Activated CD4-positive, alpha-beta T cell treated with anti-CD3 and anti-CD28 coated beads for 1 hour (primary cell): ENCODE measurements at places on chromosomes 3 and 15.

- no peak for DNase-seq
These were observed 170.2 kb upstream of the NR2F2 start for GRCh38 chr15:96160269-96160668.

DNA sequence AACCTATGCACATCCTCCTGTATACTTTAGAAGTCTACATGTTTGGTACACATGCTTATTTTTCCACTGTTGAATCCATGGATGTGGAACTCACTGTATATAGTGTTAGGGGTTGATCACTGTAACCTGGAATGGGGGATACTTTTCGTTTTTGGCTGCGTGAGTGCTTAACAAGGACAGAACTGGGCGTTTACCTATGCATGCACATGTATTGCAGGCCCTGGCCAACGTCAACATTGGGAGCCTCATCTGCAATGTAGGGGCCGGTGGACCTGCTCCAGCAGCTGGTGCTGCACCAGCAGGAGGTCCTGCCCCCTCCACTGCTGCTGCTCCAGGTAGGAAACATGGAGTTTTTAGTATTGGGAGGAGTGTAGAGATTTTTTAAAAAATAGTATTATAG, 2.3 kb downstream of the RPLP1 start:
- DNase-seq = no peak

DNA sequence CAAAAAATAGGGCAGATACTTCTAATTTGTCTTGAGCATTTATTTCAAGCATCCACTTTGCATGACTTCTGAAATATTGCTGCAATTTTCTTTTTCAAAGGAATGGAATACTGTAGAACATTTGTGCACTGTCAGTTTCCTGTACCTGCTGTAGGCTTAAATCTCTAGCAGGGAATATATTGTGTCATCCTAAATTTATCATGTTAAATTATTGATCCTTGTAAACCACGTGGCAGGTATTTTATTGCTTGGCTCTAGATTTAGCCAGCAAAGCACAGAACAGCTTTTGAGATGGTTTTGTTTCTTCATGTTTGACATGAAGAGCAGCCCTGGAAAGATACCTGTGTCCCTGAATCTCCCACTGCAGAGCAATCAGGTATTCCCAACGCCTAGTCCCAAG, 470.1 kb downstream of the GABRG3 start:
- DNase-seq = no peak

GRCh38 chr3:116246406-116246980, 198.8 kb downstream of the LSAMP start:
- no peak for DNase-seq

DNA sequence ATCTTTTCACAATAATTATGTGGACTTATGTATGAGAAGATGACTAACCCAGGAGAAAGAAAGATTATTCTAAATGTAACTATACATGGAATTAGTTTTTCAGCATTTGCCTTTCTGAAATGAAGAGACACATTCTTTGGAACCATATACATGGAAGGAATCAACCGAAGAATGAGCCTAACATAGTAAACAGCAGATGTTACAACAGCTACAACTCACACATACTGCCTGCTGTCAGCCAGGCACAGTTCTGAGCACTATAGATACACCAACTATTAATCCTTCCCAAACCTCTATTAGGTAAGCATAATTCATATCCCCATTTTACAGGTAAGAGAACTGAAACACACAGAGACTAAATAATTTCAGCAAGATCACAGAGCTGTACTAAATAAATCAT, 840.0 kb downstream of the ROBO1 start:
- DNase-seq = no peak

- DNase-seq = no peak
These were observed at the start of gene RARRES1 for GRCh38 chr3:158731938-158732855. RARRES1 (minus strand) TSS chr3:158732457; CDS start chr3:158732415, 42 bp downstream.

DNA sequence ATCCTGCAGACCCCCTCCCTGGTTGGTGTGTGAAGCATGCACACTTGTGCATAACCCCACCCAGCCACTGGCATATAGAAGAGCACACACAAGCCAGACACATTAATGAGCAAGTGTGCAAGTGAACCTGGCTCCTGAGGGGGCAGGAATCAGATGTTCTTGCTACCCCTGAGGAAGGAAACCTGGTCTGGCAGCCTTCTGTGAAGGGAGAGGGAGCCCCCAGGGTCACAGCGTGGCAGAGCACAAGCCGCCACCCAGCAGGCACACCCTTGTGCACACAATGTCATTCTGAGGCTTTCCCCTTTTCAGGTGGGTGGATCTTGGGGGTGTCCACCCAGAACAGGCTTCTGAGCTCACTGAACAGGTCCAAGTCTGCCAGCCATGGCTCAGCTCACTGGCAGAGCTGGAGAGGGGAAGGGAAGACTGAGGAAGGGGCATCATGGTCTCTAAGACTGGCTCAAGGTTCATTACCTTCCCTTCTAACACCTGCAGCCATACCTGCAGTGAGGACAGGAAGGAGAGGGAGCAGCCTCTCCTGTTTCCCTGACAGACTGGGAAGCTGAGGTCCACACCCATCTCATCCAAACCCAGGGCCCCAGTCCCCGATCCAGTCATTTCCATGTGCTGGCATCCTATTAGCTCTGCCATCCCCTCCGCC, 31.6 kb upstream of the SEMA3F start:
- DNase-seq = no peak

DNA sequence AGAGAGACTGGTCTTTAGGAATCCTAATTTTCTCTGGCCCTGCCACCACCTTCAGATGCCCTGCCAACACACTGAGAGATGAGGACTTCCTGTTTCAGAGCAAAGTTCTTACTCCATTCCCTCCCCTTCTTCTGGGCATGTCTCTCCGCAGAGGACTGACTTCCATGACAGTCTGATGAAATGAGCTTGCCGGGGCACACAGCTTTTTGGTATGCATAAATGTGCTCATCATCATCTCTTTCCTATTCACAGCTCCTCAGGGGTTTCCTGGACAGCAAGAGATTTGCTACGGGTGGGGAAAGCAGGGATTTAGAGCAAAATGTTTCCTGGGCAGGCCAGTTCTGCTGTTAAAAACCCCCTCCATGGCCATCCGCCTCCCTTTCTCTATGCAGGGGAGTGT, 27.6 kb upstream of the SEMA6D start:
- DNase-seq = no peak

DNA sequence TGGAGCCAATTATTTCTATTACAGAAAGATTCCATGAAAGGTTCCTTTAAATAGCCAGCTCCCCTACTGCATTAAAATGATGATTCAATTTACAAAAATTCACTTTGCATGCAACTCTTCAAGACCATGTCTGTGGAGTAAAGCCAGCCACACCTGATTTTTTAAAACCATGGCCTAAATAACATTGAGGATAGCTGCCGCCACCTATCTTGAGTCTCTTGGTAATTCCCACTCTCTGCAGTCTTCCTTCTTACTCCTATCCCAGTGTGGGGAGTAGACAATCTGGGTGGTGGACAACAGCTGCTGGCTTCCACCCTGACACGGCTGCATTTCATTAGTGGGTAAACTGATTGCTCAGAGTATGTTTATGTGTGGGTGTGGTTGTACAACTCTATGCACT, 10.7 kb downstream of the LRTM1 start:
- DNase-seq = no peak

DNA sequence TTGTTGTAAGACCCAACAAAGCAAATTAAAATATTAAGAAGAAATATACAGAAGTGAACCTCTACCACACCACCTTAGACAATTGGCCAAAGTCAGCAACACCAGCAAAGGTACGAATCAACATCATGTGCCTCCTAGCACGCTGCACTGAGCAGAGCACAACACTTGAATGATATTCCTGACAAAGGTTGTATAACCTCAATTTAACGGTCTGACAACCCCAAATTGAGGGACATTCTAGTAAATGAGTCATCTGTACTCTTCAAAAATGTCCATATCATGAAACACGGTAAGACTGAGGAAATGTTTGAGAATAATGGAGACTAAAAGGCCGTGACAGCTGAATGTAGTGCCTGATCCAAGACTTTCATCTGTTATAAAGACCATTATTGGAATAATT, 41.3 kb upstream of the TNFSF10 start:
- DNase-seq = no peak

DNA sequence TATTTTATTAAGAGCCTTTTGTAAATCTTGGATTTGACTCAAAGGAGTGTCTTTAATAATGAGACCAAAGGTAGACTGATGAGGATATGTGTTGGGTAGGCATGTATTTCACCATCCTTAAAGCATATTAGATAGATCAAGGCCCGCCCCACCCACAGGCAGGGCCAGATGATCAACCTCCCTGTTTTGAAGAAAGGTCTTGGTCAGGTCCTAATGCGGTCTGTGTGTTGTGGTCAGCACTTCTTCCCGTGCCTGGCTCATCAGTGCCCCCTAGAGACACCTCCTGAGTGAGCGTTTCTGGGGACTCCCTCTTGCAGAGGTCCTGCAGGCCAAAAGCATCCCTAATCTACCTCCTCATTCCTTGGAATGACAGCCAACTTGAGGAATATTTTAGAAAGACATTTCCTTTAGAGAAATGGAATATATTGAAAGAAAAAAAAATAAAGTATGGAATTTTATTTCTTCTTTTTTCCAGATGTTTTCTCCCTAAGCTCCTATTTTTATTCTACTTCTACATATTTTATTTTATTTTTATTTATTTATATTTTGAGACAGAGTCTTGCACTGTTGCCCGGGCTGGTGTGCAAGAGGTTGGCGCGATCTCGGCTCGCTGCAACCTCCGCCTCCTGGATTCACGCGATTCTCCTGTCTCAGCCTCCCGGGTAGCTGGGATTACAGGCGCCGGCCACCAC, 6.0 kb downstream of the TM4SF4 start:
- DNase-seq = no peak

DNA sequence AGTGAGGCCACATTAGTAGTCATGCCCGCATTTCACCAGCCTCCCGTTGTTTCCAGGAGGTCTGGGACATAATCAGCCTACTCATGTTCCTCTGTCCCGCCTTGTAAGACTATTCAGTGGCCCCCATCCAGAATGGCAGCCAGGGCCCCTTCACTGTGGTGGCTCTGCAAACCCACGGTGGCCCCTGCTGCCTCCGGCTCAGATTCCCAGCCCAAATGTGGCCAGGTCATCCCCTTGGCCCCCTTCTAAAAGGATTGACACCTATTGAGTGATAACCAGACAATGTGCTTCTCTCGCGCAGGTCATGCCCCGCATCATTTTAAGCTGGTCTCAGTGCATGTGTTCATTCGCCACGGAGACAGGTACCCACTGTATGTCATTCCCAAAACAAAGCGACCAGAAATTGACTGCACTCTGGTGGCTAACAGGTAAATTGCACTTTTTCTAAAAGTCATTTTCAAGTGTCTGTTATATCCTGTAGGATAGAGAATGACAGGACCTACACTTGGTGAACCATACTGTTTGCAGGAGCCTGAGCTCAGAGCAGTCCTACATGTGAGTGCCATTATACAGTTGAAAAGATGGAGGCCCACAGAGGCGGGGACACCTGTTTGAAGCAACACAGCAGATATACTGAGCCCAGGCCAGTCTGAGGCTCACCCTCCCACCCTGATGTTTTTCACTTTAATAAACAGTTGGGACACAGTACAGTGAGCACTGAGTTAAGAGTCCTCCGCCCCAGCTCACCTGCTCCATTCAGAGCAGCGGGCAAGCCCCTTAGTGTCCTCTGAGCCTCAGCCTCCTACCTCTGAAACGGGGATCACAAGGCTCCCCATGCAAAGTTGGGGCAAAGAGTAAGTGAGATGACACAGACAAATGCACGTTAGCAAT, 47.7 kb downstream of the PXYLP1 start:
- DNase-seq = no peak

DNA sequence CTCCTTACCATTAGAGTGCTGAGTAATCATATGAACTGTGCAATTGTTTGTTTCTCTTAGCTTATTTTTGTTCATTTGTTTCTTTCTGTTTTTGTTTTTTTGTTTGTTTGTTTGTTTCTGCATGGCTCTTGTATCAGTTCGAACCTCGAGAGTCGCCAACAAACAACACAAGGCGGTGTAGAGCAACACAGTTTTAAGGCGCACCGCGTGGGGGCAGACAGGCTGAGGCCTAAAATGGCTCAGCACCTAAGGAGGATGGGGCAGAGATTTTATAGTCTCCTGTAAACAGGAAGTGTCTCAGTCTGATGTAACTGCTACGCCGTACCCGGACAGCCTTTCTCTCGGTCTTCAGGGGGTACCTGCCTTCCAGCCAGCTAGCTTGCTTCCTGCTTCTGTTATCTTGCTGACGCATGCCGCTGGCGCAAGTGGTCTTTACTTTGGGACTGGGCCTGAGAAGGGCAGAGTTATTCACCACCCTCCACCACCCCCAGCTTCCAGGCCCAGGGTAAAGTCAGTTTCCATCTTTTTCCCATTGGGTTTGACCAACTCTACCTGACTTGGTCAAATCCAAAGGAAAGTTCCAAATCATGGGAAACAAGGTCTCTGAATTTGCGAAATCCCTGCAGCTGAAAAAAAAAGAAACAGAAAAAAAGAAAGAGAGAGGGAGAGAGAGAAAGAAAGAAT, 25.8 kb upstream of the MFGE8 start:
- DNase-seq = no peak

GRCh38 chr3:100158918-100159330, 44.6 kb upstream of the FILIP1L start:
- DNase-seq = no peak

GRCh38 chr3:82636177-82636576, 874.7 kb upstream of the GBE1 start:
- DNase-seq = no peak

- no peak for DNase-seq
These were observed 42.2 kb downstream of the TRIM42 start for GRCh38 chr3:140719841-140720614.

DNA sequence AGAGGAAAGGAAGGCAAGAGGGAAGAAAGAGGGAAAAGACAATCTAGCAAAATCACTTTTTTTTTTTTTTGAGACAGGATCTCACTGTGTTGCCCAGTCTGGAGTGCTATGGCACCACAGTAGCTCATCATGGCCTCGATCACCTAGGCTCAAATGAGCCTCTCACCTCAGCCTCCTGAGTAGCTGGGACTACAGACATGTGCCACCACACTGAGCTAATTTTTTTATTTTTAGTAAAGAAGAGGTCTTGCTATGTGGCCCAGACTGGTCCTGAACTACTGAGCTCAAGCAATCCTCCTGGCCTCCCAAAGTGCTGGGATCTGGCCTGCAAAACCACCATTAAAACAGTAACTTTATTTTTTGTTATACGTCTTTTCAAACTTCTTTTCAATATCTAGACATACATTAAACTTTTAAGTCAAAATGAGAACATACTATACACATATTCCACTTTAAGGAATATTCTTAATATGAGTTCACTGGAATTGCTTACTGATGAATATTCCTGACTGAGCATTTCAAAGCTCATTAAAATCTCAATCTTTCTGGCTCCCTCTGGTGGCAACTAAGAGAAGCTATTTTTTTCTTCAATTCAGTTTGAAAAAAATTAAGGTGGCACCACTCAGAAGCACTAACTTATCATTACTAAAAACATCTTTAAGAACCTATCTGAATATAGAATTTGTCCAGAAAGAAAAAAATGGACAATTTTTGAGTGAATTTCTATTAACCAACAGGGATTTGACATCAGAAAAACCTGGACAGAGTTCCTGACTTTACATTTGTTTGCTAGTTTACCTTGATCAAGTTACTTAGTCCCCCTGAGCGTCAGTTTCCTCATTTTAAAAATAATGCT, 40.9 kb downstream of the UACA start:
- no peak for DNase-seq

GRCh38 chr15:40232625-40233070, 6.2 kb upstream of the PAK6 start:
- DNase-seq = no peak
